Fibroblast of skin of abdomen (primary cell): ENCODE measurements at places on chromosomes 12 and 14.

DNA sequence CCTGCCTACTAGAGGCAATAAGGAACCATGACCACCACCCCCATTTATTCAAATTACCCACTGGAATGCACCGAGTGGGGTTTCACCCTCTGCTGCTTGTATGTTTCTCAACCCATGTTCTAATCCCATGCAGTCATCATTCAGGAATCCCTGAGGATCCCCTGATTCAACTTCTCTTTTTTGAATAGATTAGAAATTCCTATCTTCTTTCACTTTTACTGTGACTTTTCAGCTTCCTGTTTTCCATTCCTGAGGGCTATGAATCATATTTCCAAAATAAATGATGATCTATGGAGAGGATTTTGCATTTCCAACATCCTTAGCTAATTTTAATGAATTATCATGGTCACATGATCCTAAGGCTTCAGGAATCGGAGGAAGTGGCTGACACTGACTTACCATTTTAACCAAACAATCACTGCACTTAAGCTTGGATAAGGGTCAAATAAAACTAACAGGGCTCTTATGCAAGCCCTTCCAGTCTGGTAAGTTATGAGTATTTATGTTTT, 19.4 kb upstream of the P2RX4 start:
- peak; percentile 96 for DNase-seq

GRCh38 chr14:74048281-74048680, 29.1 kb downstream of the BBOF1 start:
- DNase-seq, result no peak

DNA sequence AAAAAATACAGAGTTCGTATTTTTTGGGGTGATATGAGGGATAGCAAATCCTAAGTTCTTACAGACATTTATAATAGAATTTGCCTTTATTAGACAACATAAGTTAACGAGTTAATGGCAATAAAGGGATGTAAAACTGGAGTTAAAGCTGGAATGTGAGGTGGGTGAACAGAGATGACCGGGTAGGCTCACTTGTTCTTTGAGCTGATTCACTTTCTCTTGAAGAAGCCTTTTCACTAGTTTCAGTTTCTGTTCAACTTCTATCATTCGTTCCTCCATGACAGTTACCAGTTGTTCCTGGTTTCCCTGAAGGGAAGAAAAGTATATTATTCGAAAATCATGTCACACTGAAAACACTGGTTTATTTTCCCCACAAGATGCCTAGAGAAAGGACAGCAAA, 57.7 kb upstream of the SAV1 start:
- no peak for DNase-seq

DNA sequence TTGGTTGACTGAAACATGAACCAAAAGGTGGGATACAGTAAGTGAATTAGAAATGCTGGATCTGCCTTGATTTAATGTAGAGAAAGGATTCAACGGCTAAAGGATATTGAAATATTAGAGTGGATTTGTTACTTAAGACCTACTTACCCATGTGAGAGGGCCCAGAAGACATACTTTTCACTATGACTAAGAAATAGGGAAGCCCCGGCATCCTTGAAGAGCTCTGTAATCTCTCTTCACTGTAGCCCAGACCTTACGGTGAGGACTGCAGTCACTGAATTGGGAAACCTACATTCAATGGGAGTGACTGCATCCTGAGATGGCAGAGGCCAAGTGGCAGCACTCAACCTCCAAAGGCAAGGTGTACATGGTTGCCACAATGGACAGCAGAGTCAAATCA, 52.5 kb downstream of the KANSL2 start:
- DNase-seq, result no peak

GRCh38 chr12:67355428-67356379, 86.5 kb downstream of the CAND1 start:
- DNase-seq, result peak; percentile 67

DNA sequence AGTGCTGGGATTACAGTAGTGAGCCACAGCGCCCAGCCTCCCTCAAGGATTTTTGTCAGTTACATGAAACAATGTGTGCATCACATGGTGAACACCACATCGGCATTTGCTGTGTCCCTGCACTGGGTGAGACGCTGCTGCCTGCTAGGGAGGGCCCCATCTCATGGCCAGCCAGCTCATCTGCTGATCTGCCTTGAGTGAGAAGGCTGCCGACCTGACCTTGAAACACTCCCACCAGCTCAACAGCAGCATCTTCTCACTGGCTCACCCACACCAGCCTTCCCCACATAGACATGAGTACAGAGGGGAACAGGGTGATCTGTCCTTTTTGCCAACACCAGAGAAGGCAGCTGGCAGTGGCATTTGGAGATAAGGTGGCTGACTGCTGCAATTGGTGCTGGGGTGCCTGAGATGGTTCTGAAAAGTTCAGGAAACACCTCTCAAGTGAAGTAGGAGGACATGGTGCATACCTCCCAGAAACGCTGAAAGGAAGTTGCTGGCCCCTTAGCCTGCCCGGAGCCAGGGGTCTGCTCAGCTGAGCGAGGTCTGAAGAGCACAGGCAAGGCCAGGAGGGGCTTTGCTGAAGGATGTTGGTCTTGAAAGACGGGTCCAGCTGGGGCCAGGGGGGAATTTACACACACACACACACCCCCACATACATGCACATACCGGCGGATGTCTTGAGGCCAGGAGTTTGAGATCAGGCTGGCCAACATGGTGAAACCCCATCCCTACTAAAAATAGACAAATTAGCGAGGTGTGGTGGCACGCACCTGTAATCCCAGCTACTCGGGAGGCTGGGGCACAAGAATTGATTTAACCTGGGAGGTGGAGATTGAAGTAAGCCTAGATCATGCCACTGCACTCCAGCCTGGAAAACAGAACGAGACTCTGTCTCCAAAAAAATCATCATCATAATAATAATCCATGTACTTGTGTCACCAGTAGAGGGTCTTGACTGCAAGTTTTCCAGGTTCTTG, 14.3 kb upstream of the PPP1R13B start:
- no peak for DNase-seq

GRCh38 chr12:4279198-4279690, 5.7 kb downstream of the CCND2 start:
- no peak for DNase-seq

GRCh38 chr12:6199531-6200255, 507 bp upstream of the CD9 start:
- no peak for DNase-seq

GRCh38 chr14:76271041-76271755, 104.7 kb upstream of the ESRRB start:
- DNase-seq, result no peak
